Left lung (tissue), 14 donors: ENCODE measurements at places on chromosomes 5 and 9. TPM values are rescaled to one million over a fixed set of nuclear protein-coding genes. Genes with fewer than 3 reads are reported as not detected.

Gene TCOF1
- polyA plus RNA-seq = 35.0 TPM

Gene GNA14
- polyA plus RNA-seq = 9.4 TPM

Gene GZMA
- polyA plus RNA-seq = 3.2 TPM

Gene DNAJA1
- polyA plus RNA-seq = 198 TPM

Gene ELOVL7
- polyA plus RNA-seq = 2.3 TPM

Gene SPATA31D1
- not detected for polyA plus RNA-seq

Gene MYOZ3
- polyA plus RNA-seq = 11.3 TPM

Gene MLANA
- 1.1 TPM for polyA plus RNA-seq

Gene RMRP
- polyA plus RNA-seq = not detected

- DNase-seq = no peak
Observed at GRCh38 chr9:135448663-135449100, 30.9 kb upstream of the PPP1R26 start.

DNA sequence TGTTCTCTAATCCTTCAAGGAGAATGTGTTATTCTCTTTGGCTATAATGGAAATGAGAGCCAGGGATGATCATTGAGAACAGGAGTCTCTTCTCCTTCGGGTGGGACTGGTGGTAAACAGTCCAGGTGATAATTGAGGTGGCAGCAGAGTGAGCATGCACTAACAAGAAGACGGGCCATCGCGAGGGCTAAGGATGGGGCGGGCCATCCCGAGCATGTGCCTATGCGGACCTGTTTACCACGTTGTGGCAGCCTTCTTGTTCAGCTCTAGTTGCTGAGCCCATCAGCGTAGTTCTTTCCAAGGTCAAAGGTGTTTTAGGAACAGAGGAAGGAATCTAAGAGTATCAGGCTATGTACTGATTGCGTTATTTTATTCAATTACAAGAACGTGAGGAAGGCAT is 180.1 kb downstream of the SMARCA2 start:
- no peak for DNase-seq

DNA sequence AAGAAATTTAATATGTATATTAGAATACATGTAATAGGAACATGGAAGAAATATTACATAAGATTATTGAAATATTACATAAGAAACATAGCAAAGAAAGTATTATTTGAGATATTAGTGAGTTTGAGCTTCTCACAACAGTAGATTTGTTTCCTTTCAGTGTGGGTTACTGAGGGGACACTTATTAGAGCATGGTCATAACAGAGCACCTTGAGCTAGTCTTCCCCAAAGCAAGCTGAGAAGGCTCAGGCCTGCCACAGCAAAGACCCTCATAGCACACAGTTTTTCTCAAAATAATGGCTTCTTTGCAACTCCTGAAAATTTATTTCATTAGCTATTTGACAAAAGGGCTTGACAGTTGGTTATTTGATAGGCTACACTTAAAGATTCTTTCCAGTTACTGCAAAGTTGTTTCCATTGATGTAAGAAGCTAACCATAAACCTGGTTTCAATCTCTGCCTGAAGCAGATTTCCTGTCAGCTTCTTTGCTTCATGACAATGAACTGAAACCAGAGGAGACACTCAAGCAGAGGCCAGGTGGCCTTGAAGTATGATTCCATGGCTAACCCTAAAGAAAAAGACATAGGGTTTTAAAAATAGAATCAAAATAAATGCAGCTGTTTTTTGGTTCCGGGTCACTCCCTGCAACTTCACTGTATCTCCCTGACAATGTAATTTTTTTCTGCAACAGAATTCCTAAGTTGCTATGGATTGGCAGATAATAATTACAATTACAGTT is 68.6 kb downstream of the ERMP1 start:
- DNase-seq = no peak

- DNase-seq = no peak
Observed at GRCh38 chr5:14428302-14429081, 153.1 kb upstream of the OTULINL start.

DNA sequence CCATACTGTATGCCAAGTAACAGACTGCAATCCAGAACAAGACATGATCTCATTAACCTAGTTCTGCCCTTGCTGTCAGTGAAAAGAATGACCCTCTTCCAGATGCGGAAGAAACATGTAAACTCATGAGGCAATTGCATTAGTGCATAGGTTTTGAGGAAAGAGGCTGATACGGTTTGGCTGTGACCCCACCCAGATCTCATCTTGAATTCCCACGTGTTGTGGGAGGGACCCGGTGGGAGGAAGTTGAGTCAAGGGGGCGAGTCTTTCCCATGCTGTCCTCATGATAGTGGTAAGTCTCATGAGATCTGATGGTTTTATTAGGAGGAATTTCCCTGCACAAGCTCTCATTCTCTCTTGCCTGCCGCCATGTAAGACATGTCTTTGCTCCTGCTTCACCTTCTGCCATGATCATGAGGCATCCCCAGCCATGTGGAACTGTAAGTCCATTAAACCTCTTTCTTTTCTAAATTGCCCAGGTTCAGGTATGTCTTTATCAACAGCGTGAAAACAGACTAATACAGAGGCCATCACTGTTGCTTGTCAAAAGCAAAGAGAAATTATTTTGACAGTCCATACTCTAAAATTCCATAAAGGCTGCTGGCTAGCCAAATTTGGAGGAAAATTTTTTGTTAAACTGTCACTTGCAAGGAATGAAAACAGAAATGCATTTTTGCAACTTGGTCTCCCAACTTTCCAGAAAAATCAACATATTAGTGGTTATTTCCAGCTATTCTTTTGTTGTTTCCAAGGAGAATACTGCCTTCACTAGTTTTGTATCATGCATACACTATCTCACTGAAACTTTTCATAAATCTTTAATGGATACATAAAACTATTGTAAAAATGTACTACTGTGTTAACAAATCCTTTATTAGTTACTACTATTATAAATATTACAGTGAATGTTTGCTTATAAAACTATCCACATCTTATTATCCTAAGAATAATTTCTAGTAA is 3.2 kb upstream of the ARL15 start:
- DNase-seq = no peak

- no peak for DNase-seq
Observed at GRCh38 chr5:73654819-73655318, 28.9 kb downstream of the ARHGEF28 start.

GRCh38 chr9:33750307-33750838 is 45.0 kb upstream of the PRSS3 start:
- no peak for DNase-seq

GRCh38 chr5:133242221-133242835 is 190.5 kb downstream of the HSPA4 start:
- DNase-seq = no peak

- no peak for DNase-seq
Observed at GRCh38 chr9:129557192-129558036, 63.5 kb downstream of the C9orf50 start.

DNA sequence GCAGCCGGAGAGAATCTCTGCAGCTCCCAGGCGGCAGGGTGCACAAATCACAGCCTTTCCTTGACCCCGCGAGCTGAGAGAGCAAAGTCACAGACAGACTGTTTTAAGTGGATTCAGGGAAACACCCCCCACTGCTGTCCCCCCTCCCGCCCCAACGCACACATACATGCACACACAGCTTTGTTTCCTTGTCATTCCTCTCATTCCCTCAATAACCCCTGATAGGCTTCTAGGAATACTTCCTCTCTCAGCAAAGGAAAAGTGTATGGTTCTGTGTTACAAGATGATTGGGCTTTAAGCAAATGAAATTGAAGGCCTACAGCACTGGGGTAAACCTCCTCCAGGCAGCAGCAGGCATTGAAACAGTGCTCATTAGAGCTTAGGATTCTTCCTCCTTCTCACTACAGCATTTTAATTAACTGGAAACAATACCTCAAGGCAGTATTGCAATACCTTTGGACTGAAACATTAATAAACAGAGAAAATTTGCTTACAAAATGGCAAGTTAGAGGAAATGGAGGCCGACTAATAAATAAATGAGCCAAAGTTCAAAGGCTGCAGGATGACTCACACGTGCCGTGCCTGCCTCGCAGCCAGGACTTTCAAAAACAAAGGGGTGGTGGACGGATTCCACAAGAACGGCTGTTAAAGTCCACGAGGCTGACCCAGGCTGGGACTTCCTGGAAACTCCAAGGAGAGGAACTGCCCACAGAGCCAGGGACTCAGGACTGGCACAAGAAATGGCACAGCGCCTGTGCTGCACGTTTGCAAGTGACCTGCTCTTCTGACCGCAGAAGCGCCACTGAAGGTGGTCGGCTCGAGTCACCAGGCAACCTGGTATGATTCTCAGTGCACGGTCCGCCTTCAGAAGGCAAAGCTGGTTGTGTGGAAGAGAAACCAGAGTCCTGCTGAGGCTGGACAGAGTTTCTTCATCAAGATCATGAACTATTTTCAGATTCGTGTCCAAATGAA is 236.2 kb downstream of the SYK start:
- no peak for DNase-seq
